ENCODE measurements at places on chromosomes 4 and X.

DNA sequence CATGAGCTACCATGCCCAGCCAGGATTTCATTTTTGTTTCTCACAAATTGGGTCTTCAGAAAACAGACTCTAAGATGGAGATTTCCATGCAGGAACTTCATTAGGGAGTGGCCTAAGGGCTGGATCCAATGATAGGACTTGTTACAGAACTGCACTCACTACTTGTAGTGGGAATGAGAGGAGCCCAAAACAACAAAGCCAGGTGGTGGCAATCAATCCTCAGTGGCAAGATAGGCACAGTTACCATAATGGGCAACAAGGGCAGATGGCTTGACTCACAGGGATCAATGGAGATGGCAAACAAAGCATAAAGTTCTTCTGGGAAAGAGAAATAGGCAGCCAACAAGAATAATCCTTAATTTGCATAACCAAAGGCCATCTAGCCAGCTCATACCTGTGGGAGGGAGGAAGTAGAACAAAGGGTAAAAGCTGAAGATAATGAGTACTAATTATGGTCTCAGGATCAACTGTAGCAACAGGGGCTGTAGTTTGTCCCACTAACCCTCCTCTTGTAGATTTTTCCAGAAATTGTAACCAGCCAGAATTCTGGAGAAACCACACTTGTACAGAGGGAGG is 72.8 kb upstream of the MAPK10 start:
- DNase-seq = no peak

DNA sequence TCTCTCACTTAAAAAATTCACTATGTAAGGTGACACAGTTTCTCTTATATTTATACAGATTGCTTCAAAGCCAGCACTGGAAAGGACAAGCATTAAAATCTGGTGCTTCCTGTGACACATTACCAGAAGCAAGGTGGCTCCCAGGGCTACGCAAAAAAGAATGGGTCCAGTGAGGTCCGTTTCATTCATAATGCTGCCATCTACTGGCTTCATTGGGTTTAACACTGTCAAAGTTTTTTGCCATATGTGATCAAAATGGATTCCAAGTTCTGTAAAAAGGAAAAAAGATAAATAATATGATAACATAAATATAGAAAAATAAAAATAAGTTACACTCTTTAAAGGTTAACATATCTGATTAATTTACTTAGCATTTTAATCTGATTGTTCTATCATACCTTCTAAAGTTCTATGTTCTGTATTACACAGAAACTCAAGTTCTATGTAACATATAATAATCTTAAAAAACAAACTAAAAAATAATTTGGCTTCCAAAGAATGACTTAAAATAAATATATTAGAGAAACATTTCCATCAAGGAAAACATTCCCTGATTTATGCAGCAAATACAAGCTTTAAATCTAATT is 22.1 kb downstream of the YIPF7 start:
- no peak for DNase-seq

DNA sequence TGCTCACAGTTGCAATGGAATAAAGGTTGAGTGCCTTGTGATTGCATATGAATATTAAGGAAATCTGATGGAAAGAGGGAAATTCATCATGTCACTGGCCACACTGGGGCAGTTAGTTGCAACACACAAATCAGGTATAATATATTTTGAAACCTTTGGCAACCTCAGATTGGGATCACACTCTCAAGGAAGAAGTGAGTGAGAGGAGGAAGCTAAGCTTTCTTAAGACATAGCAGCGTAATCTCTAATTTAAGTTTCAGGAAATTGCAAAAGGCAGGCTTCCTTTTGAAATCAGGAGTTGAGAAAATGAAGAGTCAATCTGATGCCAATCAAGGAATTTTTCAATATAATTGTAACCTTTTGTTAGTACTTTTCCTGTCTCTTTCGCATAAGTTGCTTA is 12.3 kb upstream of the CLTRN start:
- DNase-seq = no peak

GRCh38 chrX:133364865-133365264 is 50.4 kb downstream of the GPC4 start:
- DNase-seq = no peak

- DNase-seq = no peak
Measured at GRCh38 chrX:19852014-19853005, 35.1 kb downstream of the SH3KBP1 start.

GRCh38 chr4:105102016-105102415 is 44.7 kb upstream of the TET2 start:
- no peak for DNase-seq

GRCh38 chr4:79209822-79210635 is 115.8 kb downstream of the NAA11 start:
- DNase-seq = no peak

DNA sequence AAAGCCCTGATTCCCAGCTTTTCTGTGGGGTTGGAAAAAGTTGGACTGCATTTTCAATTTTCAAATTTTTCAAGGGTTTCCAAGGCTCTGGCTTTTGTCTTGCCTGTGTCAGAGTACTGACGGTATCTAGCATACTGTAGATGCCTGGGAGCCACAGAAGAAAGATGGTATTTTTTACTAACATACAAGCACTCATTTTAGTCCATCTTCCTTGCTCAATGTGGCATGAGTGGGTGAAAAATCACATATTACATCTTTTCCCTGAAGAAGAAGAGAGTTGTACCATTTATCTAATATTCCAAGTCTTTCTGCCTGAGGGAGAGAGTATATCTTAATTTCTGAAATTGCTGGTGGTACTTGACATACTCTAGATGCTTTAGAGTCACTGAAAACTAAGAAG is 738.6 kb upstream of the ADGRL3 start:
- DNase-seq = no peak

GRCh38 chrX:134600714-134601113 is 57.6 kb downstream of the PLAC1 start:
- DNase-seq = no peak

DNA sequence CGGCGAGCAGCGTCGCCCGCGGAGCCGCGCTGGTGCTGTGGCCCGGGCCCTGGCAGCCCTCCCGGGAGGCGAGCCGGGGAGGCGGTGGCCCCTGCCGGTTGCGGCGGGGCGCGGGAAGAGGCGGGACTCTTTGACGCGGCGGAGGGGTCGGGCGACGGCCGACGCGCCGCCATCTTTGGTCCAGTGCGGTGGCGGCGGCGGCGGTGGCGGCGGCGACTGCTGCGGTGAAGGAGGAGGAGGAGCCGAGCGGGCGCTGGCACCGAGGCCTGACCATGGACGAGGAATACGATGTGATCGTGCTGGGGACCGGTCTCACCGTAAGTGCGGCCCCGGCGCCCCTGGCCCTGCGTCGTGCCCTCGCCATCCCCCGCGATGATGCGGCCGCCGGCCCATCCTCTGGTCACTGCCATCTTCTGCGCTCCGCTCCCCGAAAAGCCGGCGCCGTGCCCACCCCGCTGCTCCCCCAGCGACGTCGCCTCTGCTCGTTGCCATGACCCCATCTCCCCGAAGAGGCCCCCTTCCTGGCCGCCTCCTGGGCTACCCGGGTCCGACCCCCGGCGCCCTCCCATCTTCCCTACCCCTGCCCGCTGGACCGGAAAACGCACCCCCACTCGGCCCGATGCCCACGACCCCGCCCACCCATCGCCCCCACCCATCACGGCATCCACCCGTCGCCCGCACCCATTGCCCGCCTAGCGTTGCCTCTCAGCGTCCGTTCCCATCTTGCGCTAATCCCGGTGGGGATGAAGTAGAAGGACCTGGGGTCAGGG is at the start of gene GDI1:
GDI1 (plus strand) TSS at position 172 of the 770 bp plus-strand sequence; CDS start at position 273, 101 bp downstream.
- DNase-seq = no peak

DNA sequence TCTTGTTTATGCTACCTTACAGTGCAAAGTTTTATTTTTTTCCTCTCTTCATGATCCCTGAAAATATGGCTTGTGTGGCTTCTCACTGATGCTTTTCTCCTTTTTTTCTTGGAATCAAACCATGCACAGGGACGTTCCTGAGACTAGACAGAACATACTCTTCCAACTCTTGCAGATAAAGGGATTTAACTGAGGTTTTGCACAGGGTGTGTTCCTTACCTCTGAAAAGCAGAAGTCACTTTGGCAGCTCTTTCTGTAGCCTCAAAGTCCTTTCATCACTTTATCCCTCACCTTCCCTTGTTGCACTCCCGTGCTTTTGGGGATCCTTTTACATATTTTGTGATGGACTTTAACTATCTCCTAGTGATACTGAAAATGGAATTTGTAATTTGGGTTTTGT is 300.1 kb downstream of the SPRY1 start:
- DNase-seq = no peak

All from coronary artery (tissue), 2 donors.